ENCODE measurements at places on chromosomes 1 and 21.

DNA sequence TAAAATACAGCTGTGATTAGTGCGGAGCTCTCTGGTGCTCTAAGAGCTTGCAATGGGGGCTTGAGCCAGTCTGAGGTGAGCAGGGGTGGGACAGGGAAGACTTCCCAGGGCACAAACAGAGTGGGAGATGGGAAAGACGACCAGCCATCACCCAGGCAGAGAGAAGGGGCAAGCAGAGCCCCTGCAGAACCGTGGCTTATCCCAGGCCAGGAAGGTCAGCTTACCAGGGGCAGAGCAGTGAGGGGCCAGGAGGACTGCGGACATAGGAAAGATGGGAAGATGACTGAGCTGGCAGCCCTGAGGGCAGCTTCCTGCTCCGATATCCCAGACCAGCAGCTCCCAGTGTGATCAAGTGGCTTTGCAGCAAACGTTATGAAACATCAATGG, 55.4 kb upstream of the IFFO2 start:
- DNase-seq, result no peak

- no peak for DNase-seq
Measured at GRCh38 chr1:65512967-65513780, 92.7 kb downstream of the LEPR start.

- DNase-seq, result no peak
Measured at GRCh38 chr1:147611021-147611426, 59.3 kb downstream of the ACP6 start.

DNA sequence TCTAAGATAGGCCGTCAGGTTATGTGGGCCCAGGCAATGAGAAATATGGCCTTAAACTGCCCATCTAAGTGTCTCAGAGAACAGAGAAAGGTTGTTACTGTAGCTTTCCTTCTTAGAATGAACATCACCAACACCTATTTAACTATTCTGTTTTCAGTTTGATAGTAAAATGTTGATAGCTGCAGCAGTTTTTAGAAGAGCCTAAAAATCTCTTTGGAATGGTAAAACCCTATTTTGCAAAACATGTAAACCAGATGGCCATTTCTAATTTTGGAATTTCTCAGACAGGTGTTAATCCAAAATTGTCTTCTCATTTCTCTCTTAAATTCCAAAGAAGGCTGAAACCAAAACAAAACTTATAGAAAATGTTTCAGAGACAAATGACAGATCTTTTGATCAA, 57.5 kb downstream of the DIPK1A start:
- no peak for DNase-seq

DNA sequence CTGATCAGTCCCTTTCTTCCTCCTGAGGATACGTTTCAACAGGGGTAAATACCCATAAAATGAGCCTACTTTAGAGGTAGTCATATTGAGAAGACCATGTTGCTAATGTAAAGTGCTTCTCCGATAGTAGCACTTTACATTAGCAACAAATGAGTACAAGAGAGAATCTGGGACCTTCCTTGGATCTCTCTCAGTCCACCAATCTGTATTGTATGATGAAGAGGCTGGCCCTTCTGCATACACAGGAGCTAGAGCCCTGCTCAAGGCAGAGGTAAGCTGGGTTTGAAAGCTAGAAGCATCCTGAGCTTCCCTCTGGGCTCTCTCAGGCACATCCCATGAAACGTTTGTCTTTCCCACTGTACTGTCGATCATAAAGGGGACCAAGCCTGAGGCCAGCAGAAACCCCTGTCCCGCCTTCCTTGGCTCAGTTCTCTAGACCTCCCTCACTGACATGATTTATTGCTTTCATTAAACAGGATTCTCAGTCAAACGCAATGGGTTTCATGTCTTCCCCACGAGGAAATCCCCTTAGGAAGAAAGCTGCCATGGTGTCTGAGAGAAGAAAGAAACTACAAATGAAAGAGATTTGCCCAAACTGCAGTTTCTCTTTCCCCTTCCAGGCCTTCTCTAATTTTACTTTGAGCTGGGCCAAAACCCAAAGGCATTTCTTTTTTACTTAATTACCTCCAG, 62.8 kb upstream of the BCAR3 start:
- DNase-seq, result no peak

GRCh38 chr1:151061704-151062103, 1.5 kb downstream of the MLLT11 start:
- DNase-seq, result no peak

GRCh38 chr1:230796626-230797025, 49.4 kb downstream of the CAPN9 start:
- DNase-seq, result no peak

- no peak for DNase-seq
Measured at GRCh38 chr1:42761567-42761966, 5.3 kb downstream of the P3H1 start.

DNA sequence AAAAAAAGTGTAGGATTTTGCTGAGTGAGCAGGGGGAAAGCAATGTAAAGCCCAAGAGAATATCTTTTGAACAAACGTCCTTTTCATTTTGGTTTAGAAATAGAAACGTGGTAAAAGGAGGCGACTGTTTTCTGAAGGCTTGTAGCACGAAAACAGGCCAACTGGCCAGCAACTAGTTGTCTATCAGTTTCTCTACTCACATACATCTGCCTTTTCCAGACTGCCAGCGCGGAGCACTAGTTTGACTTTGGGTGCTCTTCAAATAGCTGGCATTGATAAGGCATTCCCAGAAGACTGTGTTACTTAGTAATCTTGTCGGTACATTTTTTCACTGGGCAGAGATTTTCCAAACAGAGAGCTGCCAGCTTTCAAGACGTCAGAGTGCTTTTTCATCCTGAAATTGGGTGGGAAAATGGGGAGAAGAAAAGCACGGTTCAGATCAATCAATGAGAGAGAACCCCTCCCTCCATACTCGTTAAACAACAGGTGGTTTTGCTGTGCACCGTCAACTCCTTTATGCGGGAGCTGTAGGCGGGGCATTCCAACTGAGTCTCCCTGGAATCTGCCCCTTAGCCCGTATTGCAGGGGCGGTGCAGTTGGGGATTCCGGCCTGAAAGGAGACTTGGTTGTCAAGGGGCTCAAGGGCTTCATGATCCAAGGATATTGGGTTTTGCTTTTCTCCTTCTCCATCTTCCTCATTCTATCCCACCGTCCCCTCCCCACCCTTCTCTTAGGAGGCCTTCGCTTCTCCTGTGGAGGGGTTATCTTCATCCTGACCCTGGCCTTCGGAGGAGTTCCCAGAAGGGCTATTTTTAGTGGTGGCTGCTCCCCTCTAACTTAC, 884 bp upstream of the LRRC8C start:
- DNase-seq, result peak; percentile 56

- DNase-seq, result peak; percentile 45
Measured at GRCh38 chr1:100249155-100249536, 488 bp downstream of the DBT start.

DNA sequence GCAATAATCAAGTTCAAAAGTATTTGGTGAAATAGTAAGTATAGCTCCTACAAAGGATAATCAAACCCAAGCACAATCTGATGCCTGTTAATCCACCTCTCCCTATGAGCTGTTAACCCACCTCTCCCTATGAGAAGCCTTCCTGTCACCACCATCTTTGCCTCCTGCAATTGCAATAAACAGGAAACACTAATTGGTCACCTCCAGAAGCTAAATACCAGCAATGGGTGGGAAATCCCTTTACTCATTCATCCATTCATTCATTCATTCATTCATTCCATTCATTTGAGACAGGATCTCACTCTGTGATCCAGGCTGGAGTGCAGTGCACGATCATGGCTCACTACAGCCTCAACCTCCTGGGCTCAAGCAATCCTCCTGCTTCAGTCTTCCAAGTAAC, 132.8 kb downstream of the RERE start:
- no peak for DNase-seq

DNA sequence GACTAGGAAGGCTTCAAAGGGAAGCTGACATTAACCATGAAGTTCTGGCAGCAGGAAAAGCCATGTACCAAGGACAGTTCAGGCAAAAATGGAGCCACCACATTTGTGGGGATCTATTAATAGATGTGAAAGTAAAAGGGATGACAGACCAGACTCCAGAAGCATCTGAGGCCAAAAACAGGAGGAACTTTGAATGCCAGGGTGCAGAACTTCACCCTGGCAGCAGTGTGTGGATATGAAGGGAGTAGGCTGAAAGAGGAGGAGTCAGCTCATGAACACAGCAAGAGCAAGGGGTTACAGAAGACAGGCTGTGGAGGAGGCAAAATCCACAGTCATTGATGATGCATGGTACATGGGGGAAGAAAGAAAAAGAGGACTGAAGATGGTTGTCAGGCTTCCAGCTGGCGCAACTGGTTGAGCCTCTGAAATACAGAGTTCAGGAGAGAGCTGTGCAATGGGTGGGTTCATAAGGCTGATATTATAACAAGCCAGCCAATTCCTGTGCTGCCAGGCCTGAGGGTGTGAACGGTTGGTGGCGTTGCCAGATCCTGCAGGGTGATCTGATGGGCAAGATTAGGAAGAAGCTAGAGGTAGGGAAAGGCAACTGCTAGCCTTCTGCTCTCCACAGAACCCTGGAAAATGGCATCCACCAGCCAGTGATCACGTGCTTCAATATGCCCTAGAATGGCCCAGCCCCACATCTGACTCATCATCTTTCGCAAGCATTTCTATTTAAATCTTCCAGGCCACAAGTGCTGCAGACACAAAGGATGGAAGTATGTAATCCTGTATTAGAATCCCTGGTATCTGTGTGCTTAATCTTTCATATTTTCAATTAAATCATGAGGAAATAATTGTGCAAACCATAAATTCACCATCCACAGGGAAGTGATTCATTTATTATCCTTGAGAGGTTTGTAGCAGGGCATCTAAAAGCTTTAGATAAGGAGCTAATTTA, 81.9 kb downstream of the SLC25A24 start:
- no peak for DNase-seq

- DNase-seq, result no peak
Measured at GRCh38 chr1:53511933-53512806, 53.0 kb downstream of the DMRTB1 start.

DNA sequence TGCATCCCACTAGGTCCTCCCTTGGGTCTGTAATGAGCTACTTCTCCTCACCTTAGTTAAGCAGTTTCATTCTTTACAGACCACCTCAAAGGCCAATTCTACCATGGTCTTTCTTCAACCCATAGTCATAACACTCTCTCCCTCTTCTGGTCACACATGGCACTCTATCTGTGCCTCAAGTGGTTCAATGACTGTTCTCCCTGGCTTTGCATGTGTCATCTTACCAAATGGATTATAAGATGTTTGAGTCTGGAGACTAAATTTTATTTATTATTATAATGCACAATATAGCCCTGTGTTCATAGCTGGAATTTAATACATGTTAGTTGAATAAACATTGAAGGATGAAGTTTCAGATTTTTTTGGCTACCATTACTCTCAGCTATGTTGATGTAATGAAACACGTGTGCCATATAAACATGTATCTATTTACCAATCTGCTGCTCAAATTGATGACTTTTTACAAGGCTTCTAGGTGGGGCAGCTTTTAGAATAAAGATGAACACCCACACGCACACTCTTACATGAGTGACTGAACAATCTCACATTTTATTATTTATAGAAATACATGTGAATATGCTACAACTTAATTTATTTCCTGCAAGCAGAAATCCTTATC, 102.1 kb downstream of the RUNX1 start:
- no peak for DNase-seq

DNA sequence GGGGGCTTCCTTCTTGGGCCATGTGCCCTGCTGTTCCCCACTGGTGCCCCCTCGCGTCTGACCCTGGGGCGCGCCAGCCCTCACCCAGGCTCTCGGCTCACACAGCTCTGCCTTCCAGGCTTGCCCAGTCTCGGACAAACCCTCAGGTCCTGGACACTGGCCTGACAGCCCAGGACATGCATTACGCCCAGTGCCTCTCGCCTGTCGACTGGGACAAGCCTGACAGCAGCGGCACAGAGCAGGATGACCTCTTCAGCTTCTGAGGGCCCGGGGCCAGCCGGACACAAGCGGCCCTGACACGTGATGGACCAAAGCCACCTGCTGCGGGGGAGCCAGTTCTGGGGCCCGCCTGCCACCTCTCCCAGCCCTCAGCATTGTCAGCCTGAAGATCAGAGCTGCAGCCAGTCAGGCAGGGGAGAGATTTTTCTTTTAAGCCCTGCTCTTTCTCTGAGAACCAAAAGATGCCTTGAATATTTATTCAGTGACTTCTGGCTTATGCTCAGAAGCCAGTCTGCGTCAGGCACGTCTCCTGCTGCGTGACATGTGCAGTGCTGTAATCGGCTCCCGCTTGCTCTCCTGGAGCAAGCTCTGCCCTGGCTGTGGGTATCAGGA, 23.4 kb downstream of the LDLRAP1 start:
- DNase-seq, result peak; percentile 14

- no peak for DNase-seq
Measured at GRCh38 chr1:36350659-36351226, 27.3 kb upstream of the EVA1B start.
